Esophagus squamous epithelium (tissue), 5 donors: ENCODE measurements at places on chromosomes 6 and 20.

GRCh38 chr6:29557320-29557719 is 2.2 kb downstream of the UBD start:
- DNase-seq = no peak

DNA sequence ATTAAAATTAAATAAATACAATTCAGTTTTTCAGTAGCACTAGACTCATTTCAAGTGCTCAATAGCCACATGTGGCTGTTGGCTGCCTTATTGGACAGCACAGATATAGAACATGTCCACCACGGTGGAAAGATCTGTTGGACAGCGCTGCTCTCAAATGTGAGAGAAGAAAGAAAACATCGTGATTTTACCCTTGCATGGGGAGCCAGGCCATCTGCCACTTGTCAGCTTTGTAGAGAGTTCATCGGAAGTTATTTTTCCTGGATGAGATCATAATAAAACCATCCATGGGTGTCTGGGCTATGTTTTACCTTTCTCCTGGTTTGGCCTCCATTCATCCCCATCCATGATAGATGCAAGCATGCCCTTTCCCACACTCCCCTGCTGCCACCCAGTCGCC is 5.8 kb upstream of the KIF3B start:
- no peak for DNase-seq

DNA sequence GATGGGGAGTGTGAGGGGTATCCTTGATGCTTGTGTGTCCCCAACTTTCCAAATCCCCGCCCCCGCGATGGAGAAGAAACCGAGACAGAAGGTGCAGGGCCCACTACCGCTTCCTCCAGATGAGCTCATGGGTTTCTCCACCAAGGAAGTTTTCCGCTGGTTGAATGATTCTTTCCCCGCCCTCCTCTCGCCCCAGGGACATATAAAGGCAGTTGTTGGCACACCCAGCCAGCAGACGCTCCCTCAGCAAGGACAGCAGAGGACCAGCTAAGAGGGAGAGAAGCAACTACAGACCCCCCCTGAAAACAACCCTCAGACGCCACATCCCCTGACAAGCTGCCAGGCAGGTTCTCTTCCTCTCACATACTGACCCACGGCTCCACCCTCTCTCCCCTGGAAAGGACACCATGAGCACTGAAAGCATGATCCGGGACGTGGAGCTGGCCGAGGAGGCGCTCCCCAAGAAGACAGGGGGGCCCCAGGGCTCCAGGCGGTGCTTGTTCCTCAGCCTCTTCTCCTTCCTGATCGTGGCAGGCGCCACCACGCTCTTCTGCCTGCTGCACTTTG is at the start of gene TNF:
TNF (plus strand) TSS at position 231 of the 567 bp plus-strand sequence; CDS start at position 408, 177 bp downstream.
- DNase-seq = no peak

GRCh38 chr6:143611580-143611979 is 66.2 kb upstream of the PHACTR2 start:
- no peak for DNase-seq

DNA sequence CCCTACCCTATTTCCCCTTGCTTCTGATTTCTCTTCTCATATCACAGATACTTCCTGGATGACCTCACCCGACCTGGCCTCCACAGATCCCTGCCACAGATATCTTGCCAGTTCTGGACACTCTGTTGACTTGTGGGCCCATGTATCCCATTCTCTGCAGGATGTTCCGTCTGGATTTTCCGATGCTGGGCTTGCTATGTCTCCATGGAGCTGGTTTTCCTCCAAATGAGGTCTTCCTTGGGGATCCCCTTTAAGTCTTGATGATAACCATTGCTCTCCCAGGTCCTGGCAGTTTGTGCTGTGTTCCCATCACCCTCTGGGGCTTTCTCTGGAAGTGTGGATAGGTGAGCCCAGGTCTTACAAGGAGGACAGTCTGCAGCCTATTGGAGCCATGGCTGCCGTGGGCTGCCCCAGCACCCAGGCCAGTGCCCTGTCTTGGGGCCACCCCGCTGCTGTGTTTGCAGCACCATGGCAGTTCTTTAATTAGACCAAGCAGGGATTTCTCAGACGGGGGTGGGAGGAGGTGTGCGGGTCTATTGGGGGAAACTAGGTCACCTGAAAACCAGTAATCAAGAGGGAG is 23.9 kb downstream of the PPP1R16B start:
- no peak for DNase-seq

GRCh38 chr20:58584881-58585752 is 66.0 kb upstream of the STX16 start:
- DNase-seq = no peak

DNA sequence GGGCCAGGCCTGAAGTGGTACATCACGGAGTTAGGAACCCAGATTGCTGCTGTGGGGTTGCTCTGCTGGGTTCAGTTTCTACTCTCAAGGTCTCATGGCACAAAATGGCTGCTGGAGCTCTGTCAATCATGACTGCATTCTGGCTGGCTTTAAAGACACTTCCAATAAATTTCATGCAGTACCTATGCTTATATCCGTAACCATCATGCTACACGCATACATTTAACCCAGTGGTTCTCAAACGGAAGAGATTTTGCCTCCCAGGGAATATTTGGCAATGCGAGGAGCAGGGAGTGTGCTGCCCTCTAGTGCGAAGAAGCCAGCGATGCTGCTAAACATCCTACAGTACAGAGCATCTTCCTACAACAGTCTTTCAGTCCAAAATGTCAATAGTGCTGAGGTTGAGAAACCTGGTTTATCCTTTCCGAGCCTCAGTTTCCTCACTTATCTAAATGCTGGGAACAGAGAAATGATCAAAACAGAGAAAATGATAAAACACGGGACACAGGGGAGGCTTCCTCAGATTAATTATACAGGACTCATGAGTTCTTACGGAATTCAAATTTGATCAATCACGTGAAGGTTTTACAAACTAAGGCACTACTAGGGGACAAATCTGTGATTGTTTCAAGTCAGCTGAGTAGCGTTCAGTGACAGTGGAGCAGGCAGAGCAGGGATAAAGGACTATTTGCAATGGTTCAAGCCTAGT is 9.6 kb upstream of the SLC2A10 start:
- DNase-seq = no peak

DNA sequence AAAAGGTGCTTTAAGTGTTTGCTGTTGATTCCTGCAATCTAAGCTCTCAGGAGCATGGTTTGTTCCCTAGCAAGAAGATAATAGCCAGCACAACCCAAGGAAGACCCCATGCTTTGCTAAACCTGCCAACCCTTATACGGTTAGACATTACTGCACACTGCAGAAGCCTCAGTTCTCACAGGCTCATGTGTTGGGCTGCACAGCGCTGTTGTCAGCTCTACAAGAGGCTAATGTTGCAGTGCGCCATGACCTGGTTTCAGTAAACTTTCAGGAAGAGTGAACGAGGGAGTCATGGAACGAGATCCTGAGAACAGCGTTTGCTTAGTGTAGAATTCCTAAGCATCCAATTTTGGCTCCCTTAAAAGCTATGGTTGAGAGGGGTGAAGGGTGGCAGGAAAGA is 218.5 kb downstream of the ARHGAP18 start:
- DNase-seq = no peak

DNA sequence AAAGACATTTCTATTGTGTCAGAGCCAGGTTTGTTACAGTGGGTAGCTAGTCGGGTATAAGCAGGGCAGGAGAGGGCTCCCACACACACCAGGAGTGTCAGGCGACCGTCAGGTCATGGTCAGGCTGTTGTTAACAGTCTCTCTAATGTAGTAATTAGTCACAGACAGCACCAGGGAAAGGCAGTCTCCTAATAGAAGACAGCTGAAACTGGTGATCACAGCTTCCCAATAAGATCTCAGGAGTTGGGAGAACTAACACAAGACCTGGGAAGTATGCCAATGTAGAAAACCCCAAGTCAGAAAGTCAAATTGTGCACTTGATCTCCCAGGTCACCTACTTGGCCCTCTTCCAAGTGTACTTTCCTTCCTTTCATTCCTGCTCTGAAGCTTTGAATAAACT is 53.0 kb upstream of the GPR6 start:
- DNase-seq = no peak

DNA sequence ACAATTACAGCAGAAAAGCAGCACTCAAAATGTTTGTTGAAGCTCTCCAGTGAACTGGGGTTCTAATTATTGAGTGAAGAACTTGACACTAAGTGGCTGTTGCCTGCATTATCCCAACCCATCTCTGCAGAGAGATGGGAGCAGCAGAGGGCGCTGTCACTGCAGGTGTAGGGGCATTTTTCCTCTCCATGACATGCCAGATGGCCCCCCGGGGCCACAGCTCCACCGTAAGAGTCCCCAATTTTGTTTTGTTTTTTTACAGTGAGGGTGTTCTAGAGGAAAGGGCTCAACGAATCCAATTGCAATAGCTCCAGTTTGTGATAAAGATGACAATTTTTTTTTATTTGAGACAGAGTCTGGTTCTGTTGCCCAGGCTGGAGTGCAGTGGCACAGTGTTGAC is 1.9 kb upstream of the FUCA2 start:
- DNase-seq = no peak

- DNase-seq = no peak
These were observed 4.0 kb upstream of the RAB5IF start for GRCh38 chr20:36601540-36601939.

DNA sequence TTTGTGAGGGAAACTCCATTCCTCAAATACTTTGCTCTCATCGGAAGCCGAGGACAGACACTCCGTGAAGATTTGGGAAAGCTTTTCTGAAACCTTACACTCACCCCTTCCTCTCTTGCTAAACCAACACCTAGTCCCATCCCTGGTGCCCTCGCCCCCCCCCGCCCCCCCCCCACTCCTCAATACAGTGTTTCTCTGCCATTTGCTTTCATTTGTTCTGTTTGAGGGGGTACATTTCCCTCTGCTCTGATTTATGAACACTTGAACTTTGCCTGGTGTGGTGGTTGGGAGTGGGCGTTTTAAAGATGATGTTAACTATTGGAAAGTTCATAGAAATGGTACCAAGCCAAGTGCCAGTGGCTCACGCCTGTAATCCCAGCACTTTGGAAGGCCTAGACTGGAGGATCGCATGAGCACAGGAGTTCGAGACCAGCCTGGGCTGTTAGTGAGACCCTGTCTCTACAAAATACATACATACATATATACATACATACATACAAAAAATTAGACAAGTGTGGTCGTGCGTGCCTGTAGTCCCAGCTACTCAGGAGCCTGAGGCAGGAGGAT is 1.1 kb downstream of the RAB32 start:
- no peak for DNase-seq

DNA sequence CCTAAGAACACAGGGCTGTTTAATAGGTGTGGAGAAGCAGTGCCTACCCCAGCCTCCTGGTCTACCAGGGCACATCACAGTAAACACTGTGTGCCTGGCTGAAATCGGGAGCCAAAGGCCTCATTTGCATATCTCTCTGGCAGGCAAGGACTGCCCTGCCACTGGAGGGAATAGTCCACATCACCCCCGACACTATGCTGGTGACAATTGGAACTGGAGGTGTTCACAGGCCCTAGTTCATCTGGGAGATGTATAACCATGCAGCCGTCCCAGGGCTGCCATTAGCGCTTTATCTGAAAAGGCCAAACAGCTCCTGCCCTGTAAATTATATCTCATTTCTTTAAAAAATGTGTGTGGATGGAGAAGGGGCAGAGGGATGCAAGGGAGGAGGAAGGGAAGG is 150.3 kb downstream of the LINC00237 start:
- no peak for DNase-seq

DNA sequence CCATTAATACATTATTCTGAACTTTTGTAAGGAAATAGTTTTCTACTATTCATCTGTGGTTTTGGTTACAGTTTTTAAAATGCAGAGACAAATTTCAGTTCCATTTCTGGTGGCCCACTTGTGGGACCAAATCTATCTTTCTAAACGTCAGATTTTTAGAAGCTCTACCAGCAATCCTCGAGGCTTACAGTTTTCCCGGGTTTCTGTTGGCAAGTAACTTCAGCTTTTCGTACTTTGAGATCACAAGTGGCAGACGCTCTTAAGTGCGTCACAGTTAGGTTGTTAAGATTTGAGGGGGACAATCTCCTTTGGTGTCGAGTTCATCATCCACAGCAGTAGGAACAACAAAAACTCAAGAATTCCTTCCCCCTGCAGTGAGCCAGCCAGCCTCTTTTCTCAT is 60.0 kb downstream of the JARID2 start:
- no peak for DNase-seq

DNA sequence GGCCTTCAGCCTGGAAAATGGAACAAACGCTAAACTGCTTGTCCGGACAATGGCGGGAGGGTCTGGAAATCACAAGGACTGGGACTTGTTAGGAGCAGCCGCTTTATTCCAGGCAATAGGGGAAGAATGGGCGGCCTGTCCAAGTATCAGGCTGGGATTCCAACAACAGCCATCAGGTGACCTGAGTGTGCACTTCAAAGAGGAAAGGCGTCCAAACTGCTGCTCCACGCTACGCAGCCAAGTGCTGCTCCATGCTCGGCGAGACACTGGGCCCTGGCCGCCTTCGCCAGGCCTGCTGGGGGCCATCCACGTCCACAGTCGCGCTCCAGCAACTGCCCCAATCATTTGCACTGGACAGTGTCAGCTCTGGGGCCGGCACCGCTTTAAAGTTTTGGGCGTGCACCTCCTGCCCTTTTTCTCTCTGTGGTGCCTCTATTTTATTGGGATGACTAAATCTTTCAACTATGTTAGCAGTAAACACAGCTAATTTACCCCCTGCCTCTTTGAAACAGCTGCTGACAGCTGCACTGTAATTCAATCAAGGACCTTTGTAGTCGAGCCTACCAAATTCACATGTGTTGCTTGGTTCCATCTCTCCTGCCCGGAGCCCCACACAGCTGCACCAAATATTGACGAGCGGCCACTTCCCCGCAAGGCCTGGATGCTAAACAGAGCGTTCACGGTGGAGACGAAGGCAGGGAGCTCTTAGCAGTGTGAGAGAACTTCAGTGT is 98.3 kb downstream of the BMP7 start:
- DNase-seq = no peak

GRCh38 chr6:13813621-13814175 is 659 bp downstream of the MCUR1 start:
- DNase-seq = no peak

DNA sequence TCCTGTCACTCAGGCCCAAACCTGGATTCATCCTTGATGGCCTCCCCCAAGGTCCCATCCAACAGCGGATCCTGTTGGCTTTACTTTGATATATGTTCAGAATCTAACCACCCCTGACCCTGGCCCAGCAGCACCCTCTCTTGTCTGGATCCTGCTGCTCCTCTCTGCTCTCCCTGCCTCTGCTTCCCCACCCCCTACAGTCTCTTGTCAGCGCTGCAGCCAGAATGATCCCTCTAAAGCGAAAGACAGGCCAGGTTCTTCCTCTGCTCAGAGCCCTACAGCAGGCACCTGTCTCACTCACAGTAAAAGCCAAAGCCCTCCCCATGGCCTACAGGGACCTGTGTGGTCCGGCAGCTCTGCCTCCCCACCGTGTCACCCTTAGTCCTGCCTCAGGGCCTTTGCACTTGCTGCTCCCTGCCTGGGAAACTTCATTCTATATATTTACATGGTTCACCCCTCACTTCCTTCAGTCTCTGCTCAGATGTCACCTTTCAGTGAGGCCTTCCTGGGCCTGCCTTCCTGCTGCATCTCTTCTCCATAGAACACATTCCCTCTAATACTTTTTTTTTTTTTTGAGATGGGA is 37.4 kb upstream of the KCNB1 start:
- DNase-seq = no peak
